Breast epithelium (tissue), 4 donors: ENCODE measurements at places on chromosomes 6 and 20. TPM values are rescaled to one million over a fixed set of nuclear protein-coding genes. Genes with fewer than 3 reads are reported as not detected.

DNA sequence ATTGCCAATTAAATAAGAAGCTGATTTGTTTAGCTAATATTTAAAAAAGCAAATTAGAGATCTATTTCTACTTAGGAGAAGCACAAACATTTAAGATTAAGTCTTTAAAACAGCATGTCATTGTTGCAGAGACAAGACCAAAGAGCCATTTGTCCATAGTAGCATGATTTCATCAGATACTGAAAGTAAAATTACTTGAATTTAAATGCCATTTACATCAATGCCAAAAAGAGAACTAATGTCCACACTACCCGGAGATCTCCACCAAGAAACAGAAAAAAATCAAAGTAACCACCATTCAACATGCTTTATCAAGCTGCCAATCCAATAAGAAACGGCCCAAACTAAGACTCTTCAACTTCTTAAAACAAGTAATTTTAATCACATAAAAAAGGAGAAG lies 15.7 kb downstream of the AURKA start:
- DNase-seq: no peak
- no peaks in the 10 kb centered on the region for H3K27me3 ChIP-seq
- no peak overlapping the region for H3K27ac ChIP-seq
- H3K4me3 ChIP-seq: no peak overlapping the region
- H3K4me1 ChIP-seq: no peaks in the 10 kb centered on the region
- H3K36me3 ChIP-seq: no peaks in the 10 kb centered on the region

GRCh38 chr6:13427801-13428582 lies 59.4 kb downstream of the GFOD1 start:
- no peaks in the 10 kb centered on the region for H3K36me3 ChIP-seq
- no peaks in the 10 kb centered on the region for H3K4me1 ChIP-seq
- H3K27ac ChIP-seq: no peak overlapping the region
- no peaks in the 10 kb centered on the region for H3K27me3 ChIP-seq
- DNase-seq: no peak

DDRGK1 gene
- total RNA-seq: 91.8 TPM

RPP21 gene
- total RNA-seq: 59.0 TPM

PLCB4 gene
- total RNA-seq: 17.7 TPM

TREM1 gene
- 1.3 TPM for total RNA-seq

GRCh38 chr20:10550204-10551118 lies 115.4 kb downstream of the SLX4IP start:
- no peaks in the 10 kb centered on the region for H3K27me3 ChIP-seq
- H3K27ac ChIP-seq: no peak overlapping the region
- no peaks in the 10 kb centered on the region for H3K36me3 ChIP-seq
- H3K4me3 ChIP-seq: no peak overlapping the region

DNA sequence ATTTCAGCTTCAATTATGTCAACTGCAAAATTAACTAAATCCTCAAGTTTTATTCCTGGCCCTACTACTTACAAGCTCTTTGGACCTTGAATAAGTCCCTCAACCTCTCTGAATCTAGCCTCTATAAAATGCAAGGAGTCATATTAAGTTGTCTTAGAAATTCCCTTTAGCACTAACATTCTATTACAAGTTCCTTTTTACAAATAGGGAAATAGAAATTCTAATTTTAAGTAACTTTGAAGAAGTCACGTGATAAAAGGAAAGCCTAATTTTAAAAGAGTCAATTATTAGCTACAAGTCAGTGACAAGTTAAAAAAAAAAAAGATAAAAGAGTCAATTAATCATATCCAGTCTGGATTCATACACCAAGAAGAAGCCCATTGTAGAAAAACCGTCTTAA lies 24.6 kb upstream of the GTF3C6 start:
- H3K4me1 ChIP-seq: no peaks in the 10 kb centered on the region
- H3K27me3 ChIP-seq: no peaks in the 10 kb centered on the region
- H3K27ac ChIP-seq: no peak overlapping the region
- no peaks in the 10 kb centered on the region for H3K36me3 ChIP-seq
- H3K4me3 ChIP-seq: no peak overlapping the region
- no peak for DNase-seq

GRCh38 chr6:111242452-111242851 lies 155.1 kb downstream of the SLC16A10 start:
- H3K27me3 ChIP-seq: no peaks in the 10 kb centered on the region
- no peaks in the 10 kb centered on the region for H3K4me1 ChIP-seq
- no peak overlapping the region for H3K27ac ChIP-seq
- H3K36me3 ChIP-seq: no peaks in the 10 kb centered on the region
- H3K4me3 ChIP-seq: no peak overlapping the region
- DNase-seq: no peak

RIPOR3 gene
- 26.9 TPM for total RNA-seq

MCHR2 gene
- not detected for total RNA-seq
